RKO (cell line): ENCODE measurements at places on chromosomes 6 and 20.
A peak's percentile ranks its signal among the peaks of the same experiment; 100 is the strongest.

GRCh38 chr6:34143884-34144580 is 1.9 kb downstream of the GRM4 start:
- no peak for DNase-seq

DNA sequence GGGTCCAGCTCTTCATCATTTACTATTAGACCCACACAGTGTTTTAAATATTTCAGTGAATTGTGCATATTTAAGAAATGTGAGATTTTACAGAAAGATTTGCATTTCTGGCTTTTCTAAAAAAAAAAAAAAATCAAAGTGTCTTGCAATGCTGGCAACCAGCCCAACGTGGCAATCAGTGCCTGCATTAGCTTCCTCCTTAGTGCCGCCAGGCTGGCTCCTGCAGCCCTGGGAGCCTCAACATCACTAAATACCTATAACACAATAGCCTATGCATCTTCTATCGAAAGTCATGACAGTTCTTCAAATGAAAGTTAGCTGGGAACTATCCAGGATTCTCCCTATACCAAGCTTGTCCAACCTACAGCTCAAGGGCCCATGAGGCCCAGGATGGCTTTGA is 9.4 kb upstream of the CD93 start:
- DNase-seq, result no peak

DNA sequence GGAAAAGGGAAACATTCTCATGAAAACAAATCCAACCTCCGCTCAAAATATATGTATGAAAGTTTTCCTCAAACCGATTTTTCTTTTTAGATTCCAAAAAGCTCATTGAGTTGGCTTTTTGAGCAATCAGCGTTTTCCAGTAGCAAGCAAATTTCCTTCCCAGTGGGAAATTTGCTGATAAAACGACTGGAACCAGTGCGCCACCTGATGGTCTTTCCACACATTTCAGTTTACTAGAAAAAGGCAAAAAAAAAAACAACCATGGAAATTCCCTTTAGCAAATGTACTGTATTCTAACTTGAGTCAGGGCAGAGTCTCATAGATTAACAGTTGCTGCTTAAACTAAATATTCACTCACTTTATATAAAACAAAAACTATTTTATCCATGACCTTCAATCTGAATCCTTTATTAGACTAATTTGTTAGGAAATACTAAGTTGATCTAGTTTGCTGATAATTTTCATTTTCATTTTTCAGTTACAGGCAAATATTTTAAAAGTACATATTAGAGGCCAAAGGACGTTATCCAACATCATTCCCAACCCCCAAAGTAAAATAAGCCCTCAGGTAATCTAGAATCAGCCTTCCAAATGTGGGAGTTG is 271.5 kb downstream of the FOXA2 start:
- DNase-seq, result peak; percentile 55

DNA sequence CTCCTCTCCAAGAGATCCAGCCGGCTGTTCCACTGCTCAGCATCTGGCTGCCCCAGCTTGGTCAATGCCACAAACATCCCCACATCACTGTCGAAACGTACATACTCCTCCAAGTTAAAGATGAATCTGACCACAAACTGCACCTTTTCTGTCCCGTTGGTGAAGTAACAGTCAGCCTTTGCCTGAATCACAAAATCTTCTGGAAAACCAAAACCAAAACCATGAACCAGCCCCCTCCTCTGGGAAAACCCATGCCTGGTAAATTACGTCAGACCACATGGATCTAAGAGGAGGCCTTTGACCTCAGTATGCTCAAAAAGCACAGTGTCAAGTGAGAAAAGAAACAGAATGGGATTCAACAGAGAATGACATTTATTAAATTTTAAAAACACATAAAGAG is 1.7 kb downstream of the HLA-DOB start:
- DNase-seq, result no peak

DNA sequence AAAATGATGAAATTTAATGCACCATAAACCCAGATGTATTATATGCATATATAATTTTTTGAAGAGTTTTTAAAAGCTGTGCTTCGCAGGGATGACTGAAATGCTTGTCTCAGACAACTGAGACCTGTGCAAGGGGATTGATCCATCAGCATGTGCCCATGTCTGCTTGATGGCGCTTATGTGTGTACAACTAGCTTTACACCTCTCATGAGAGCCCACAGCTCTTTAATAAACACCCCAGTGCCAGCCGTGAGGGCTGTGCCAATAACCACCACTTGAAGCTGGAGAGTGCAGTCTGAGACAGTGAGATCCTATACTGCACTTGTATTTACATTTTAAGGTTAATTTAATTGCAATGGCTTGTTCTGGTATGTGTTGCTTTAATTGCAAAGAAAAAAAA is 225.5 kb downstream of the BCKDHB start:
- no peak for DNase-seq

GRCh38 chr20:35939264-35939663 is 15.0 kb downstream of the SCAND1 start:
- DNase-seq, result no peak
